Smooth muscle cell of bladder (primary cell): ENCODE measurements at places on chromosomes 13 and 19. TPM values are rescaled to one million over a fixed set of nuclear protein-coding genes. Genes with fewer than 3 reads are reported as not detected.

FCHO1 gene
- total RNA-seq: 0.09 and 0.14 TPM in 2 replicates

CRX gene
- total RNA-seq: not detected in 2 replicates

DPP9 gene
- total RNA-seq: 18.8 and 23.5 TPM in 2 replicates

CALR3 gene
- total RNA-seq: 0.14 TPM in 1 of 2 replicates, not detected in the other

ZNF541 gene
- total RNA-seq: 0.28 TPM in 2 replicates

COLGALT1 gene
- total RNA-seq: 93.2 and 113 TPM in 2 replicates
